NCI-H187 (cell line): ENCODE measurements at places on chromosomes 3 and 15.
A peak's percentile ranks its signal among the peaks of the same experiment; 100 is the strongest.

GRCh38 chr3:13069495-13069894, 3.7 kb downstream of the IQSEC1 start:
- no peak for DNase-seq

- no peak for DNase-seq
Observed at GRCh38 chr3:5122741-5123706, 932 bp downstream of the ARL8B start.

DNA sequence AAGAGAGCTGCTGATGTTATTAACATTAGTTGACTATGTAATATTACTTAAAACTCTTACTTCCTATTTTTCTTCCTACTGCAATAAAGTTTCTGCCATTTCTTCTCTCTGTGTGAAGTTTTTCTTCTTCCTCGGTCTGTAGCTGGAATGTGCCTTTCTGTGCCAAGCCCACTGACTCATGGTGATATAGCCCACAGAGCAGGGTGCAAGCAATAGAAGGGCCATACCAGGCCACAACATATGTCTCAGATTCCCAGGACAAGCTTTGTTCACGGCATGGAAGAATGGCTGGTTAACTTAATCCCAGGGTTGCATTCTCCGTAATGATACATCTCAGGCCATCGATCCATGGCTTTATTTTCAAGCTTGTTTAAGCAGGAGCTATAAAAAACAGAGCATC, 815.3 kb downstream of the TUSC7 start:
- no peak for DNase-seq

DNA sequence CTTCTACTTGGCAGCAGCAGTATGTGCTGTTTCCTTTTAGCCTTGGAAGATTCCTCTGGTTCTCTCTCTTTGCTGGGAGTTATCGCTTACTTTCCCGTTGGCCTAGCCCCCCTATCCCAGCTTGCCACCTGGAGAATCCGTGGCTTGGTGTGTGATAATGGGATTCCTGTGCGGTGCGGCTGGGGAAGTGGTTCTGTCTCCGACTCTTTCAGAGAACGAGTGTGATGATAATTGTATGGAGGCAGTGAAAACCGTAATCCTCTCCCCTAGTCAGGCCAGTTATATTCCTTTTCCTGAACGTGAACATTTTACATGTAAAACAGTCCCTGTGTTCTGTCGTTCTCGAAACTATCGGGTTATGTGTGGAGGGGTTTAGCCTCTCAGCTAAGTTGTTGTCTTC, 300.1 kb upstream of the C2CD4B start:
- DNase-seq = no peak

DNA sequence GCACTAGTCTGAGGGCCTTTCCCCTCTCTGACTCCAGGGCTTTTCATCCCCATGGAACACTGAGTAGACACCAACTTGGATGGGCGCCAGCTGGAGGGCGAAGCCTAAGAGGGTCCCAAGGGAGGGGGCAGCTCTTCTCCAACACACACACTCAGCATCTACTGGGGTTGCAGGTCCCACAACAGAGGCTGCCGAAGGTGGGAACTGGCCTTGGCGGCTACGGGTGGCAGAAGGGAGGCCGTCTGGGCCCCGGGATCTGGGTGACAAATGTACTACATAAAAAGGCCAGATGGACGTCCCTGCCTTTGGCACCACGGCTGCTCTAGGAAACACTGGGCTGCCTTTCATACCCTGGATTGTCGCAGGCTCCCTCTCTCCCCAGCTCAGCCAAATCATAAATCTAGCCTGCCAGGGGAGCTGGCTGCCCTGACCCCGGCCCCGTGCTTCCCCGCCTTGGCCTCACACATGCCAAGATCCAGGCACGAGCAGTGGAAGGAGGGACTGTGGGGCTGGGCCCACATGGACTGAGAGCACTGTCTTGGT, 31.5 kb downstream of the SEMA5B start:
- DNase-seq = no peak

DNA sequence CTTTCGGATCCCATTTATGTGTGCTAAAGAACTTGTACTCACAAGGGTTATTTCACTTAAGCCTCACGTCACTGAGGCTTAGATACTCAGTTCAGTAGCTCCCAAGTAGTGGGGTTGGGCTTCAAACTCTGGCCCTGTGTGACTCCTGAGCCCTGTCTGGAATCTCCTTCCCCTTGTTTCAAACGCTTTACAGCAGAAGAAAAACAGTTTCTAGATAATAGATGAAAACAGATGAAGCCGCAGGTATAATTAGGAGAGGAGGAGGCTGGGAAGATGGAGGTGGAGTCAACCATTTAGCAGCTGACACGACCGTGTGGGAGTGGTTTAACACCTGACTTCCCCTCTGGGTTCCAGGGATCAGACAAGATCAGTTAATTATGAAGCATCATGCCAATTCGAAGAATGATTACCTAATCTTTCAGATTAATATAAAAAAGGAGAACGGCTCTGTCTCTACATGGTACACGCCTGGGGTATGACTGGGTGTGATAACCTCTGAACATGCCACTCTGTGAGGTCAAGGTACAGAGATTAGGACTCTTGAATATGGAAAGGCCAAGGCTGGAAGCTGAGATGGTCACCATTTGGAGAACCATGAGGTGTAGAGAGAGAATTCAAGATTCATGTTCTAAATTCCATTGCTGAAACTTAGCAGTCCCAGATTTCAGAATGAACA, 31.1 kb downstream of the TPM1 start:
- no peak for DNase-seq

DNA sequence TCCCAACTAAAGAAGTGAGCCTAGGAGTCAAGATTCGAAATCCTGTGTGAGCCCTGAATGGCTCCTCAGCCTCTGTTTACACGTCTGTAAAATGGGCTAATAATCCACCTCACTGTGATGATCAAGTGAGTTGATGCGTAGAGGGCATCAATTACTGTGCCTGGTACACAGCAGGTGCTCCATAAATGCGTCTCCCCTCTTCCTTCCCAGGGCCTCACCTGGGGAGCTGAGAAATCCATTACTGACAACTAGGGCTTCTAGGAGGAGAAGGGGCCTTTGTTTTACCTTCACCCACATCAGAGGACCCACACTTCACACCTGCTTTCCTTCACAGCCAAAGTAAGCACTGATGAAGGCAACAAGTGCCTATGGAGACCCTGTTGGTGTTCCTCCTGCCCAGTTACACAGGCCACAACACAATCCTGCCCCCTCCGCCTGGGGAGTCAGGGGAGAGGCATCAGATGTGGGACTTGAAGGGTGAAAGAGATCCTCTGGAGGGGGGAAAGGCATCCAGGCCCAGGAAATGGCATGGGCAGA, 1.4 kb downstream of the CIB2 start:
- no peak for DNase-seq

DNA sequence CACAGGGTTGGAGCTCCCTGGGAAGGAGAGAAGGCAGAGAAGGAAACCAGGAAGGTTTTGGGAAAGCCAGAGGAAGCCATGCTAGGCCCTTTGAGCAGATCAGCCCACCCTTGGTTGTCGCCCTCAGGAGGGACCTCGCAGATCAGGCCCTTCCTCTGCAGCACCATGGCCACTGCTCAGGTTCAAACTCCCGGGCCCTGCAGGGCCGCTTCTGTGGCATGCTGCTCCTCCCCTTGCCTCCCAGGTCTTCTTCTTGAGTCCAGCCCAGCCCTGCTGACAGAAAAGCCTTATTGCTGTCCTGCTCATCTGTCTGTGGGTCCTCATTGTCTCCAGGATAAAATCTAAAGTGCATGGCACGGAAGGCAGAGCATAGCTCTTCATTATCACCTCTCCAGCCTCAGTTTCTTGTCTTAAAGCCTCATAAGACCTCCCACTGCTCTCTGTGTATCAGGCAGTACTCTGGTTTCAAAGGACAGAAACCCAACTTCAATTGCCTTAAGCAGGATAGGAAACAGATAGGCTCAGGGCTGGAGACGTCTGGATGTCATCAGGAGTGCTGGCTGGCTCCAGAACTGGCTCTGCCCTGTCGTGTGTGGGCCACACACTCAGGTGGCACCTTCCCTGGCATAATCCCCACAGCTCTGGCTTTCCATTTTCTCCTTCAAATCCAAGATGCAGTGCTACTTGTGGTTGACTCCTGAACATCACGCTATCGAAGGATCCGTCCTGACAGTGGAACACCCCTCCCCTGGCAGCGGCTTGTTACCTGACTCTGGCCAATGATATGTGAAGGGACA, 118.5 kb downstream of the EEFSEC start:
- DNase-seq = no peak

DNA sequence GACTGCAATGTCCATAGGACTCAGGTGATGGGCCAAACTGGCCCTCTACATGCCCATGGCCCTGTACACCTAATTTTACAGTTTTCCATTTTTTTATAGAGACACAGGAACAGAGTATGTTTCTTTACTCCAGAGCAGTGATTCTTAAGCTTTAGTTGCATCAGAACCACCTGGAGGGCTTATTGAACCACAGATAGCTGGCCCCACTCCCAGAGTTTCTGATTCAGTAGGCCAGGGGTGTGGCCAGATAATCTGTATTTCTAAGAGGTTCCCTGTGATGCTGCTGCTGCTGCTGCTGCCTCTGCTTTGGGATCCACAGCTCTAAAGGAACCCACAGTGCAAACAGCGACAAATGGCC, 5.1 kb downstream of the RBP1 start:
- no peak for DNase-seq

DNA sequence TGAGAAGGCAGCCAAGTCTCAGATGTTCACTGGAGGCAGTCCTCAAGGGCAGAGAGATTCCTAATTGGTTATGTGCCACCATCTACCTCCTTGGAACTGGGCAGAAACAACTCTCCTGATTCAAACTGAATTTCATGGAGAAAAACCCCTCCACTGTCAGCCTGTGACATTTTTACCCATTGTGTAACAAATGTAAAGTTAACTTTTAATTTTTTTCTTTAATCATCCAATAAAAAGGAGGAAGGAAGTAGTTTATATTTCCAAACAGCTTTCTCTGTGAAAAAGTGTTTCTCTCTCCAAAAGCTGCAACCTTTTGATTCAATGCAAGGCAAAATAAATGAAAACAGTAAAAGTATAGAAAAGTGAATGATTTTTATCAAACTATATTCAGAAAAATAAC, 510 bp upstream of the COLQ start:
- no peak for DNase-seq

GRCh38 chr3:109278141-109278540, 38.2 kb downstream of the DPPA2 start:
- no peak for DNase-seq

DNA sequence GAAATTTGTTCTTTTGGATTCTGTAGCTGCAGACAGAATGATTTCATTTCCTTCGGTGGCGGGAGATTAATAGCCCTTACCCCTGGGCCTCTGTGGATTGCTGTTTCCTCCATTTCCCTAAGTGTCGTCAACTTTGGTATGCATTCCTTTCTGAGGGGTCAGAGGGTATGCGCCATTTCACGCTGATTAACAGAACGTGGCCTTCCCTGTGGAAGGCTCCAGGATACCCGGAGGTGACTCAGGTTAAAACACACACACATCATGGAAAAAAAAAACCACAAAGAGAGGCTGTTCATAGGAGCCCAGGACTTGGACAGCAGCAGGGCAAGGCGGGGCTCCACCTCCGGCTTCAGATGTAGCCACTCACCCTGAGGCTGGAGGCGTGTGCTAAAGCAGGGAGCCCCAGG, 51.9 kb downstream of the EPHB1 start:
- DNase-seq = no peak

- DNase-seq = no peak
Observed at GRCh38 chr3:29892976-29893554, 612.2 kb downstream of the RBMS3 start.

DNA sequence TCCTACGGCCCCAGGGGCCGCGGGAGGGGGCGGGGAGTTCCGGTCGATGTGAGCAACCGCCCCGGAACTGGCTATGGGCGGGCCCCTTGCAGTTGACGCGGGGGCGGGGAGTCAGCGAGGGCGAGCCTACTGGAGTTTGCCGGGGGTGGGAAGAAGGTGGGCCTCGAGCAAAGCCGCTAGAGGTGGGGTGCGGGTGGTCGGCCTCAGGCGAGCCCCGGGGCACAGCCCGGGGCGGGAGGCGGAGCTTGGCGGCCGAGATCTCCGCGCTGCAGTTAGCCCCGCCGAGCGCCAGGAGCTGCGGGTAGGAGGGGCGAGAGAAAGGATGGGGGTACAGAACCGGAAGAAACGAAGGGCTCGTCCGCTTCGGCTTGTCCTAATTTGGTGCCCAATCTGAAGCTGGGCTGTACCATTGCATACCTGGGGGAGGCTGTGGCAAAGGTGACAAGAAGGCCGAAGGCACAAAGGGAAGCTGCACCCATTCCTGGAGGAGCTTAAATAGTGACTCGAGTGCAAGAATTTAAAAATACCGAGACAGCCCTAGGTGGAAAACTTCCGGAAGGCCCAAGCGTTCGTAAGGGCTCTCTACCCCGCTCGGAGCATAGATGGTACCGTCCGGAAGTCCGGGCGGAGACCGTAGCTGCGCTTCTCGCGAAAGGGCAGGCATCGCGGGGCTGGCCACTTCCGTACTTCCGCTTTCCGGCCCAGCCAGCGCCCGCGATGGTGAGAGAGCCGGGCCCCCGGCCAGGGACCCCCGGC, at the start of the genes ARPC4 and TADA3:
Gene ARPC4, plus strand, starts transcription at position 678 of the 756 bp plus-strand sequence. Its CDS starts 40 bp downstream, at position 718.
Gene TADA3, minus strand, starts transcription at position 69 of the 756 bp plus-strand sequence. CDS start 1,007 bp downstream, outside the sequence.
- peak; percentile 62 for DNase-seq

- DNase-seq = no peak
Observed at GRCh38 chr3:196012941-196013476, 68.9 kb downstream of the TFRC start.
